ENCODE measurements at places on chromosomes 16 and 17.

- DNase-seq, result no peak
These were observed 71.1 kb downstream of the CPPED1 start for GRCh38 chr16:12732600-12732999.

DNA sequence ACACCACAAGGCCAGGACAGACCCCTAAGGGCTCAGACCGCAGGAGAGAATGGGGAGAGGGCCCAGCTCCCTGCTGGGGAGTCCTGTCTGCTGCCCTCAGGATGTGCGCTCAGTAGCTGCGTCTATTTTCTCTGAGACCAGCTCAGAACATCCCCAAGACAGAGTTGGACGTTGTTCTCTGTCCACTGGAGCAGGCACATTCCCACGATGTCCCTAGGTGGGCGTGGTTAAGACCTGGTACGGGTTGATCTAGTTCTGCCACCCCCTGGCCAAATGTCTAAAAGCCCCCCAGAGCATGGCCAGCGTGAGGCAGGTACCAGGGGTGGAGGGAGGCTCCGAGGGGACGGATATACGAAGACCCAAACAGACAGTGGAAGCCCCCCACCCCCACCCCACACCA, 842 bp upstream of the CALB2 start:
- DNase-seq, result no peak

GRCh38 chr17:76261421-76262215, 3.5 kb upstream of the UBALD2 start:
- DNase-seq, result no peak

DNA sequence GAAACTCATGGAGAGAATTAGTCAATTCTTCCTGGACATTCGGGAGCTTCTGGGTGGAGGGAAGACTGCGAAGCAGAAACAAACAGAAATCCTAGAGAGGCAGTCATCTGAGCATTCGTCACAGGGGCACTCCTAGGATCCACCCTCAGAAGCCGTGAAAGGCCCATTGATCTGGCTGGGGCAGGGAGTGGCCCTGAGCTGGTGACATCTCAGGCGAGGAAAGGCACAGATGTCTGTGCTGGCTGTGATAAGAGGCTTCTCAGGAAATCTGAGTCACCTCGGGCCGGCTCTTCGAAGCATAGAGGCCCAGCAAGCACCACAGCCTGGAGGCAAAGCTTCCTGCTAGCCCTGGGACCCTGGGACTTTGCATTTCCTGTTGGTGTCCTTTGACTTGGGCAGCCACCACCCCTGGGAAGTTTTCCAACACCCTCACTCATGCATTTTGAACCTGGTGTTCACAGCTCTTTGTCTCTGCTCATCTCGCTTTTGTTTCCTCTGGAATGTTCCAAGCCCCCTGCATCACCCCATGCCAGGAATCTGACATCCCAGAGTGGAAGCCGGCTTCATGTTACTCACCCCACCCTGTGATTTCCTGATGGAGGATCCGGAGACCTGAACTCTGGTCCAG, 23.3 kb upstream of the CDRT4 start:
- no peak for DNase-seq

DNA sequence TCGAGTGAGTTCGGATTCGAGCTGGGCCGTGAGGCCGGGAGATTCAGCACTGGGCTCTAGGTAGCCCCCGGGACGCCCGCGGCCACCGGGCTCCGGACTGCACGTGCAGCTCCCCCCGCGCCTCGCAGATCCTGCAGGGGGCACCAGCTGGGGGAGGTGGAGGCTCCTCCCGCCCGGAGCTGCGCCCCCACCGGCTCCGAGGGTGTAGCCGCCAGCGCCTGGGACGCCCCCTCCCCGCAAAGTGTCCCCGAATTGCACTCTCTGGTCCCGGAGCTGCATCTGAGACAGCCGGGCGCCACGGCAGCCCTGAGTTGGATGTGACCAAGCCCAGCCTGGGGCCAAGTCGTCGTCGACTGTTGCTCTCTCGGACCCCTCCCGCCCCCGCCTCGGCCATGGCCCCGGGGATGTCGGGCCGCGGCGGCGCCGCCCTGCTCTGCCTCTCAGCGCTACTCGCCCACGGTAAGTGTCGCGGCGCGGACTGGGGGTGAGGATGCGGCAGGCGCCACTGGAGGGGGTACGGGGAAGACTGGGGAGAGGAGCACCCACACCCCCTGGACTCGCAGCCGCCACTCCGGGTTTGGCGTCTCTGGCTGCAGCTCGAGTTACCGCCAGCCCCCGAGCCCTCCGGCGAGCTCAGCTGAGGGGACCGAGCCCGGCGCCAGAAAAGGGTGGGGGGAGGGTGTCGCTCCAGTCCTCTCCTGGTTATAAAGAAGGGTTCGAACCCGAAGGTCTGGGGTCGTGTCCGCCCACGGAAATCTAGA, 1.5 kb downstream of the TMEM132E start:
- DNase-seq, result no peak

GRCh38 chr16:65069766-65070165, 52.1 kb downstream of the CDH11 start:
- DNase-seq, result no peak

DNA sequence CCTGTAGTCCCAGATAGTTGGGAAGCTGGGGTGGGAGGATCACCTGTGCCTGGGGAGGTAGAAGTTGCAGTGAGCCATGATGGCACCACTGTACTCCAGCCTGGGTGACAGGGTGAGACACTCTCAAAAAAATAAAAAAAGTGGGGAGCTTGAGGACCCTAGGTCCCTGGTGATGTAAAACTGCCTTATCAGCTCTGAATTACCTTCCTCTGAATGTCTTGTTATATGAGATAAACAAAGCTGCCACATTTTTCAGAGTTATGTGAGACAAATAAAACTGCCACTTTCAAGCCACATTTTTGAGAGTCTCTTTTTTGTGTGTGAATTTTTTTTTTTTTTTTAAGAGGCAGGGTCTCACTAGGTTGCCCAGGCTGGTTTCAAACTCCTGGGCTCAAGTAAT, 32.0 kb upstream of the B4GALNT2 start:
- no peak for DNase-seq

DNA sequence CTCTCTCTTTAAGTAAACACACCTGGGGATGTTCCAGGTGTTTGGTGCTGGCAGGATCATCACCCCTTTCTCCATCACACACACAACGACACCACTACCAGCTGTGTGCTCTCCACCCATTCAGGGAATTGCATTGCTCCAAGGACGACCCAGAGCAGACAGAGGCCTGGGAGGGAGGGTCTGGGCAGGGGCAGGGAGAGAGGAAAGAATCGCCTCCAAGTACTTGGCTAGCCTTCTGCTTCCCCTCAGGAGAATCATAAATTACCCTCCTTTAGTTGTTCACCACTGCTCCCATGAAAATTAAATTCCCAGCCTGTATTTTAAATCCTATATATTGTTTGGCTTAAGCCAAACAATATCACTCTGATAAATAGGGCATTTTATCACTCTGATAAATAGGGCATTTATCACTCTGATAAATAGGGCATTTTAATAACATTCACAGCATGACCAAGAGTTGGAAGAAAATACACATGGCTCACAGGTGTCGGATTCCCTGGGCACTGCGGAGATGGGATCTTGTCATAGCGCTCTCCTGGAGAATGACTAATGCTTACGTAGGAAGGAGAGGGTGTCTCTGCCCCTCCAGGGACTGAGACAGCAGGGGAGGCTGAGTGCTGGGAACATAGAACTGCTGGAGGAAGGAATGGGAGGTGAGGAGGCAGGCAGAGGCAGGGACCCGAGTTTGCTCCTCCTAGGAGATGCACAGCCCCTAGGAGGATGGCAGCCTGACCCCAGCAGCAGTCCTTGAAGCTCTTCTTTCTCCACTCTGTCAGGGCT, 673.6 kb downstream of the HS3ST4 start:
- DNase-seq, result no peak

- DNase-seq, result no peak
These were observed 18.3 kb downstream of the CDIPT start for GRCh38 chr16:29844575-29845331.

DNA sequence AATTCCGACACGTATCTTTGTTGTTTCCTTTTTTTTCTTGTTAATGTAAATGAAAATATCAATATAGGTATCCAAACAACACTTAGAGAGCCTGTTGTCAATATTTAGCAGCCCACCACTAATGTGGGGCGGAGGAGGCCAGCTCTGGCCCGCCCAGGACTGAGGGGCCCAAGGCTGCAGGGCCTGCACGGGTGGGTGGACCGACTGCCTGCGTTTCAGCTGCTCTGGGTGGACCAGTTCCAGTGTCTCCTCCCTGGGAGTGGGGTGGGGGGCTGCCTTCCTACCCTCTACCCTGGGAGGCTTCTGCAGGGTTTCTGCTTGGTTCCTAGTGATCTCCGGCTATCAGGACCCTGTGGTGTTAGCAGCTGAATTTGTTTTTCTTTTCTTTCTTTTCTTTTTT, 15.9 kb upstream of the ADGRG1 start:
- DNase-seq, result no peak

DNA sequence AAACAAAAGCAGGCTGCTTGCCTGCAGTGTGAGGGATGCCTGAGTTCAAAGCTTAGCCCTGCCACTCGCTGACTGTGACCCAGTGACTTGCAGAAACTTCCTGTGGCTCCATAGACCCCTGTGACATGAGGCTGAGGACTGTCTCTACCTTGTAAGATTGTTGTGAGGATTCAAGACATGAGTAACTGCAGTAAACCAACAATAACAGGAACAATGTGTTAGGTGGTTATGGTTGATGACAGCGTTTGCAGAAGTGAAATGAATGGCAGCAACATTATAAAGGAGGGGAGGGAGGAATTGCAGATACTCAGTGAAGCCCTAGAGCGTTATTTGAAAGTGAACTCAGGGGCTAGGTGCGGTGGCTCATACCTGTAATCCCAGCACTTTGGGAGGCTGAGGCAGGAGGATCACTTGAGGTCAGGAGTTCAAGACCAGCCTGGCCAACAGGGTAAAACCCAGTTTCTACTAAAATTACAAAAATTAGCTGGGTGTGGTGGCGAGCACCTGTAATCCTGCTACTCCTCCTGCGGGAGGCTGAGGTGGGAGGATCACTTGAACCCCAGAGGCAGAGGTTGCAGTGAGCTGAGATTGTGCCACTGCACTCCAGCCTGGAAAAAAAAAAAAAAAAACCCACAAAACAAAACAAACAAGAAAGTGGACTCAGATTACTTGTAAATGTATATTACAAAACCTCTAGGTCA, 33.5 kb upstream of the EMP2 start:
- DNase-seq, result no peak

DNA sequence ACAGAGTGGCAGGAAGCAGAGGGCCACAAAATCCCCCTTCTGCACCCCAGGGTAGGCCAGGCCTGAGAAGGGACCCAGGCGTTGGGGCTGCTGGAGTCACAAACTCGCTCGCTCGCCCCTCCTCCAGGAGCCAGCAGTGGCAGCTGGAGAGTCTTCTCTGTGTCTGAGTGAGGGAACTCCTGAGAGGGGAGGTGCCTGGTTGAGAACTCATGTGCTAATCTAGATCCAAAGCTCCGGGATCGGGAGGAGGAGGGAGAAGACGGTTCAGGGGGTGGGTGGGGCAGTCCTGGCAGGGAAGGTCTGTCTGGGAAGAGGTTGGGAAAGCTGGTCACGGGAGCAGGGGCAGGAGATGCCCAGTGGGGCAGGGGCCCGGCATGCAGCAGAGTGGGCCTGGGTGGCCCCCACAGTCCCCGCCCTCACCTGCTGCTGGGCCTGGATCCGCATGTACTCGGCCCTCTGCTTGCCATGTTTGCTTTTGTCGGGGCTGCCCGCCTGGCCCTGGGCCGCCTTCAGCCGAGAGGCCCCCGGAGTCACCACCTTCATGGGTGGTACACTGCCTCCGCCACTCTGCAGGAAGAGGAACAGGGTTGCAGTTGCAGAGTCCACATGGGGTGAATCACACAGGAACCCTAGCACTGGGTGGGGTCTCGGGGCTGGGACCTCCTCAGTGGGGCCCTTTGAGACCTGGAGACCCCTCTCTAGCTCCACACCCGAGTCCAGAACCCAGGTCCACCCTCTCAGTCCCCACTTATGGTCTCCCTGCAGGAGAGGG, 62.2 kb downstream of the SRCIN1 start:
- no peak for DNase-seq

- peak; percentile 28 for DNase-seq
These were observed 569 bp downstream of the FLII start for GRCh38 chr17:18257982-18258355.

- DNase-seq, result no peak
These were observed 25.0 kb downstream of the WNT9B start for GRCh38 chr17:46876353-46876887.

DNA sequence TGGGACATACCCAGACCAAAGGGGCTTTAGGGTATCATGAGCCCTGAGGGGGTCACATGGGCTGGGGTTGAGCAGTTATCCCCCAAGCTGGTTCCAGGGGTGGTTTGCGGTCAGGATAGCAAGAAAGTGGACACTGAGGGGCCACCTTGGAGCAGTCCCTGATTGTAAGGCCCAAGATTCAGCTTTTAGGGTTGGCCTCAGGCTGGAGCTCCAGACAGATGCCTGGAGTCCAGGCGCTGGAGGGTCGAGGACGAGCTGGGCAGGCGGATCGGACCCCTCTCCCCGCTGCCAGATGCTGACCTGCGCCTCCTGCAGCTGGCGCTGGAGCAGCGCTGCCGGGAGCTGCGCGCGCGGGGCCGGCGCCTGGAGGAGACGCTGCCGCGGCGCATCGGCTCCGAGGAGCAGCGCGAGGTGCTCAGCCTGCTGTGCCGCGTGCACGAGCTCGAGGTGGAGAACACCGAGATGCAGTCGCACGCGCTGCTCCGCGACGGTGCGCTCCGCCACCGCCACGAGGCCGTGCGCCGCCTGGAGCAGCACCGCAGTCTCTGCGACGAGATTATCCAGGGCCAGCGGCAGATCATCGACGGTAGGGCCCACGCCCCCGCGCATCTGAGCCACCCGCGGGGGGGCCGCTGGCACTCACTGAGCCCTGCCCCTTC, 10.0 kb downstream of the BTBD17 start:
- DNase-seq, result no peak

DNA sequence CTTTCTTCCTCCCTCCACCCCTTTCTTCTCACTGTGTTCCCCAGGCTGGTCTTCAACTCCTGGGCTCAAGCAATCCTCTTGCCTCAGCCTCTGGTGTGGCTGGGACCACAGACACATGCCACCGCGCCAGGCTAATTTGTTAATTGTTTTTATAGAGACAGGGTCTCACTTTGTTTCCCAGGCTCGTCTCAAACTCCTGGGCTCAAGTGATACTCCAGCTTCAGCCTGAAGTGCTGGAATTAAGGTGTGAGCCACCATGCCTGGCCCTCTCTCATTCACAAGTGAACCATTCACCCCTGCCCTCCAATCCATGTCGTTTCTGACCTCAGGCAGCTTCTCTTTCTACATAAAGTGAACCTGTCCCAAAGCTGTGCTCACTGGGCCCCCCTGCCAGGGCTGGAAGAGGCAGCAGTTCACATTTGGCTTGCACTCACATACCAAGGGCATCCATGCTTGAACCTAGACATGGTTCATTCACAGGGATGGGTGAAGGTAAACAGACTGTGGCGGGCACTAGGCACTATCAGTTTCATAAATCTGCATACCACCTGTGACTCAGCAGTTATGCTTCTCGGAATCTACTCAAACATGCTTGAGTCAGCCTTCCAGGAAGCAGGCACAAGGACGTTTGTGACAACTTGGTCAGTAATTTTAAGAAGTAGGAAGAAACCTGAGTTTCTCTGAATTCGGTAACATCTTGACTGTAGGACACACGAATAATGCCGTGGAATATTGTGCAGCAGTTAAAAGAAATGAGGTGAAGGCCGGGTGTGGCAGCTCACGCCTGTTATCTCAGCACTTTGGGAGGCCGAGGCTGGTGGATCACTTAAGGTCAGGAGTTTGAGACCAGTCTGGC, 6.0 kb upstream of the RNF213 start:
- DNase-seq, result peak; percentile 64
